Stimulated activated CD8-positive, alpha-beta memory T cell treated with anti-CD3 and anti-CD28 coated beads, Interleukin-15, amount 100 ng/mL, for 24 hours (primary cell): ENCODE measurements at places on chromosomes 13 and 19.

DNA sequence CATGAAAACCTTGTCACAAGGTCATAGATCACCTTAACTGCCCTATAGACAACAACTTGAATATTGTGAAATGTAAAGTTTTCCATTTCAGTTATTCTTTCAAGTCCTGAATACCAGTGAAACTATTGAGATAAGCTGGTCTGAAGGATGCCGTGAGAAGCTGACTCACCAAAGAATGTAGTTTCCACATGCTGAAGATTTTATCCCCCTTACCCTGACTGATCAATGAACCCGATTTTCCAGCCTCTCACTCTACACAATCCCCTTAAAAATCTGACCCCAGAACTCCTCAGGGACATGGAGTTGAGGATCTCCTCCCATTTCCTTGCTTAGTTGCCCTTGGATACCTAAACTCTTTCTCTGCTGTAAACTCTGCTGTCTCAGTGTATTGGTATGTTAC is 67.5 kb downstream of the POSTN start:
- DNase-seq, result no peak

GRCh38 chr19:31894451-31894850 is 451.0 kb upstream of the ZNF507 start:
- no peak for DNase-seq

GRCh38 chr13:43573802-43574514 is 212.8 kb downstream of the ENOX1 start:
- no peak for DNase-seq

GRCh38 chr13:108407495-108407894 is 138.0 kb downstream of the TNFSF13B start:
- no peak for DNase-seq

GRCh38 chr13:25872481-25873241 is 179.2 kb downstream of the SHISA2 start:
- no peak for DNase-seq

DNA sequence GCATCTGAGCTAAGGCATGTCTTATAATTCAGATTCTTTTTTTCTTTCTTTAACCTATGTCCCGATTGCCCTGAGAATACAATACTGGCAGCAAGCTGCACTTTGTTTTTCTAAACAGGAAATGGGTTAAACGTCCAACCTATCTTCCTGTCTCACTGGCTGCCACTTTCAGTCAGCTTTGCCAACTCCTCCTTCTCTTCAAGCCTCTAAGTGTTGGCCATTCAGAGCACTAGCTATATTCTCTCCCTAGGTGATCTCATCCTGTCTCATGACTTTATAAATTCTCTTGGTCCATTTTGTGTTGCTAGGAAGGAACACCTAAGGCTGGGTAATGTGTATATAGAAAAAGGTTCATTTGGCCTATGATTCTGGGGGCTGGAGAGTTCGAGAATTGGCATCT is 109.5 kb upstream of the TSC22D1 start:
- DNase-seq, result no peak

GRCh38 chr13:112651311-112651710 is 38.5 kb upstream of the ATP11A start:
- no peak for DNase-seq

GRCh38 chr19:33469171-33470039 is 52.2 kb downstream of the PEPD start:
- DNase-seq, result no peak

DNA sequence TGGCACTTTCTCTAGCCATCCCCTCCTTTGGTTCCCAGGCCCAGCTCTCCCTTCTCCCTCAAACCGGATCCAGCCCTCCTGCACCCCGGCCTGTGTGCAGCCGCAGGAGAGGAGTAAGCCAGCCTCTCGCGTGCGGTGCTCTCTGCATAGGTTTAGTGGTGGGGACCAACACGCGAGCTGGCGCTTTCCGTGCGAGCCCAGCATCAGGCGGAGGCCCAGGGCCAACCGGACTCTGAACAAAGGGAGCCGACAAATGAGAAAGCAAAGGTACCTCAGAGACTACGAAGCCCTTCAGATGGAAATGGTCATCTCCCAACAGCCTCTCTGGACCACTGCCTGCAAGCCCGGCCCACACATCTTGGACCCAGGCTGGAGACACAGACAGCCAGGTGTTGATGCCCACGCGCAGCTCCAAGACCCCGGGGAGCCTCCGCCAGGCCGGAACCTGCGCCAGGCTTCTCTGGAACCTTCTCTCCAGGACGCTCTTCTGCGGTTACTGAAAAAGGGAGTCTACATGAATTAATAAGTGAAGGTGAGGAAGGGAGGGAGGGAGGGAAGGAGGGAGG is 16.5 kb upstream of the LATS2 start:
- no peak for DNase-seq

DNA sequence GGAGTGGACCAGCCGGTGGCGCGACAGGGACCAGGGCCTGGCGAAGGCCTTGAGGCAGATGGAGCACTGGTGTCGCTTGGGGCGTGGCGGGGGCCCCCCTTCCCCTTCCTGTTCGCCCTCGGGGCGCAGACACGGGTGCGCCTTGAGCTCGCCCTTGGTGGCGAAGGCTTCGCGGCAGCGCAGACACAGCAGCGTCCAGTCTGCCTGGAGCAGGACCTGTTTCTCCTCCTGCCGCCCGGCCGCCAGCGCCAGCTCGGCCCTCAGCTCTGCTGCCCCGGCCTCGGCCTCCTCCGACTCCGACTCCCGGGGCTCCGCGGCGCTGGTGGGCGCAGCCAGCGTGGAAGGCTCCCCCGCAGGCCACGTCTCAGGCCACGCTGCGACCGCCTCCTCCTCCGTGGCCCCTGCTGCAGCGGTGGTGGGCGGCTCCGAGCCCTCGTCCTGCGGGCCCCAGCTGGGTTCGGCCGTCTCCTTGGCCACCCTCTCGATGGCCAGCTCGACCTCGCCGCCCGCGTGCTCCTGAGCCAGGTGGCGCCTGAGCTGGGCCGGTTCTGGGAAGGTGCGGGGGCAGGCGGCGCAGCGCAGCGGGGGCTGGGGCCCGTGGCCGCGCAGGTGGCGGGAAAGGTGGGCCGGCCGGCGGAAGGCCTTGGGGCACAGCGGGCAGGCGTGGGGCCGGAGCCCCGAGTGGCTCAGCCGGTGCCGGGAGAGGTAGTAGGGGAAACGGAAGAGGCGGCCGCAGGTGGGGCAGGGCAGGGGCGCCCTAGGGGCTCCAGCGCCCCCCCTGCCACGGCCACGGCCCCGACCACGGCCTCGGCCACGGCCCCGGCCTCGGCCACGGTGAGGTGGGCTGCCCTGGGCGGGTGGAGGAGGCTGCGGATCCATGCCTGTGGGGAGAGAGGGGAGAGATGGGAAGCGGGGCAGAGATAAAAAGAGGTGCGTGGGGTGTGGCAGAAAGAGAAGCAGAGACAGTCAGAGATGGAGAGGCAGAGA is 1.6 kb downstream of the ZNF579 start:
- DNase-seq, result no peak

GRCh38 chr13:47632311-47632710 is 368.8 kb downstream of the SUCLA2 start:
- no peak for DNase-seq

DNA sequence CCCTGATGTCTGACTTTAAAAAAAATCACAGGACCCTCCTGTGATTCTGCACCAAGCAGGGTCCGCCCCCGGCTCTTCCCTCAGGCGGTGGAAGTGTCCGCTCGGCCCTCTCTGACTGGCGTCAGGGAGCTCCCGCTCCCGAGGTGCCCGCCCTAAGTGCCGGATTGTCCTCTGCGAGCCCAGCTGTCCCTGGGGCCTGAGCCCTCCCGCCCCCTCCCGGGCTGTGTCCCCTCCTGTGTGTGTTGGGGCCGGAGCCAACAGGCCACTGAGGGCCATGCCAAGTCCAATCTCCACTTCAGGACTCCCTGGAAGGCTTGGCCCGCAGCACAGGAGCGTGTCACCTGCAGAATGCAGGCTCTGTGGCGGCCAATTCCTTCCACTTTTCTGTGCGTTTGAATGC is 25.4 kb downstream of the MAP2K2 start:
- DNase-seq, result no peak

- no peak for DNase-seq
Observed at GRCh38 chr13:59112221-59112718, 1051.5 kb downstream of the DIAPH3 start.

DNA sequence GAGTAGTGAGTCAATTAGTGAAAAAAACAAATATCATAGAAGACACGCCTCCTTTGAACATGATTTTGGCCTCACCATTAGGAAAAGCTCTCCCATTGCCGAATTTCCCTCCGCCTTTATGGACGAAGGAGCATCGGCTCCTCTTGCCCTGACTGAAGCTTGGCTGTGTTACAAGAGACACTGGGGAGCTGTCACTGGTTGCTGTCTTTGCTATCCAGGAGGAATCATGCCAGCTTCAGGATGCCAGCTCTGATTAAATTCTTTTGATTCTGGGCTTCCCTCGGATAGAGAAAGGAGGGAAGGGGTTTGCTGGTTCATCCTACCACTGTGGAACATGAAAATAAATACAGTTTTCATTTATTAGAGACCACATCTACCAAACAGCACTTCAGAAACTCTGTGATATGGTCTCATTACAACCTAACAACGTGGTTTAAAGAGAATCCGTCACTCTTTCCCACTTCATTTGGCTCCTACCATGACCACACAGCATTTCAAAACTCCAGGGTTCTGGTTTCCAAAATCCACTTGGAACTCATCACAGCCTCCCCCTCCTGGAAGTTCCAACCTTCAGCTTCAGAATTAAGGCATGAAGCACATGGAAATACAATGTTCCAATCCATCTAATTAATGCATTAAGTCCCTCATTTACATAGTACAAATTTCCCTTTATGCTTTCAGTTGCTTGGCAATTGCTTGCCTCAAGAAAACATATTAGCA is 446.0 kb downstream of the EFNB2 start:
- no peak for DNase-seq

DNA sequence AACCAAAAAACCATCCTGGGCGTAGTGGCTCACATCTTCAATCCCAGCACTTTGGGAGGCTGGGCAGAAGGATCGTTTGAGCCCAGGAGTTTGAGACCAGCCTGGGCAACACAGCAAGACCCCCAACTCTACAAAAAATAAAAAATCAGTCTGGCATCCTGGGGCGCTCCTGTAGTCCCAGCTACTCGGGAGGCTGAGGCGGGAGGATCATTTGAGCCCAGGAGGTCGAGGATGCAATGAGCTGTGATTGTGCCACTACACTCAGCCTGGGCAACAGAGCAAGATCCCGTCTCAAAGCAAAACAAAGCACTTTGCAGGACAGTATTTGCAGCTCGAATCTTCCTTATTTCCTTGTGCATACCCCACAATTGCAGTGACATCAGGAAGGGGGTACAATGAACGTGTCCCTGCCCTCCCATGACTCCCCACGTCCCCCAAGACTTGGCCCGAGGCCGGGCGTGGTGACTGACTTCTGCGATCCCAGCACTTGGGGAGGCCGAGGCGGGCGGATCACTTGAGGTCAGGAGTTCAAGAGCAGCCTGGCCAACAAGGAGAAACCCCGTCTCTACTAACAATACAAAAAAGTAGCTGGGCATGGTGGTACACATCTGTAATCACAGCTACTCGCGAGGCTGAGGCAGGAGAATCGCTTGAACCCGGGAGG is 870 bp downstream of the NDUFB7 start:
- DNase-seq, result no peak

DNA sequence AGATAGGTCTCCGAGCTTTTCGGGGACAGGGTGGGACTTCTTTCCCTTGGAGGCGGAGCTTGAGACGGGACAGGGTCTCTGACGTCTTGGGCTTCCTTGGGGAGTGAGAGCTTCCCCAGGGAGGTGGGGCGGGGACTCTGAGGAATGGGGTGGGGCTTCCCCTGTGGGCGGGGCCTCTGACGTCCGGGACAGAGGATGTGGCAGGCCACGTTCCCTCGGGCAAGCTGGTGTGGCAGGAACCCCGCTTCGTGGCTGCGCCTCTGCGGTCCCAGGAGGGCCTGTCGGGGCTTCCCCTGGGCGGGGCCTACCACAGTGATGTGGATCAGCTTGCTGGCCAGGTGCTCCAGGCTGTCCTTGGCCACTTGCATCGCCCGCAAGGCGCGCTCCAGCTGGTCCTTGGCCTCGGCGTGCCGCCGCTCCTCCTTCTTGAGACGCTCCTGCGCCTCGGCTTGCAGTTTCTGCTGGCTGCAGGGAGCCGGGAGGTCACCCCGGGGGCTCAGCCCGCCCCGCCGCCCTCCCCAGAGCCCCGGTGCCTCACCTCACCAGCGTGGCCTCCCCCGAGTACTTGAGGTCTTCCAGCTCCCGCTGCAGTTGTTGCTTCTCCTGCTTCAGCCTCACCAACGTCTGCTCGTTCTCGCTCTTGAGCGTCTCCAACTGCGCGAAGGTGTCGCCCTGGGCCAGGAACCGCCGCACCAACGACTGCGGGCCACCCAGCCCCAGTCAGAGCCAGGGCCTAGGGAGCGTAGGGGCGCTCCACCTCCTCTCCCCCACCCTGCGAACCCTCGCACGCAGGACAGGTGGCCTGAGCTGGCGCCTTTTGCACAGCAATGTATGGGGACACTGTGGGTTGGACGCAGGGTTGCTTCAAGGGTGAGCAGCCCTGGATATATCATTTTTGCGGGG is 3.3 kb upstream of the RGL3 start:
- DNase-seq, result peak; percentile 39

DNA sequence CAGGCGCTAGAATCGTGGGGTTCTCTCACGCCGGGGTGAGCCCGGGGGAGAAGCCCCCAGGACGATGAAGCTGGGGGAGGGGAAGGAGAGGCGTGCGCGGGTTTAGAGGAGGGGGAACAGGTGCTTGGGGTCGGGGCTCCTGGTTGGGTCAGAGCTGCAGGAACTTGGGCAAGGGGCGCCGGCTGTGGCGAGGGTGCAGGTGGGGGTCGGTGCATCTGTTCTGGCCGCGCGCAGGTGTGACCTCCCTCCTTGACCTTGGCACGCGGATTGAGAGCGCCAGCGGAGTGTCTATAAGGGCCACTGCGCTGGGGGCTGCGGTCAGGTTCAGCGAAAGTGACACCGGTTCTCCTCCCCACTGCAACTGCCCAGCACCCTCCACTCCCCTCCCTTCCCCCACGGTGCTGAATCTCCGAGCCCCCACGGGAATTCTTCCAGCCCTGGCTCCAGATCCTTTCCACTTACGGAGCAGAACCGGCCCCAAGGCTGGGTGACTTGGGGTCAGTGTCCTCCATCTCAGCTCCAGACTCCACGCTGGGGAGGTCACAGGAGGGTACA is 618 bp downstream of the TMEM38A start:
- no peak for DNase-seq

- DNase-seq, result no peak
Observed at GRCh38 chr13:26679411-26680122, 81.0 kb downstream of the GPR12 start.

DNA sequence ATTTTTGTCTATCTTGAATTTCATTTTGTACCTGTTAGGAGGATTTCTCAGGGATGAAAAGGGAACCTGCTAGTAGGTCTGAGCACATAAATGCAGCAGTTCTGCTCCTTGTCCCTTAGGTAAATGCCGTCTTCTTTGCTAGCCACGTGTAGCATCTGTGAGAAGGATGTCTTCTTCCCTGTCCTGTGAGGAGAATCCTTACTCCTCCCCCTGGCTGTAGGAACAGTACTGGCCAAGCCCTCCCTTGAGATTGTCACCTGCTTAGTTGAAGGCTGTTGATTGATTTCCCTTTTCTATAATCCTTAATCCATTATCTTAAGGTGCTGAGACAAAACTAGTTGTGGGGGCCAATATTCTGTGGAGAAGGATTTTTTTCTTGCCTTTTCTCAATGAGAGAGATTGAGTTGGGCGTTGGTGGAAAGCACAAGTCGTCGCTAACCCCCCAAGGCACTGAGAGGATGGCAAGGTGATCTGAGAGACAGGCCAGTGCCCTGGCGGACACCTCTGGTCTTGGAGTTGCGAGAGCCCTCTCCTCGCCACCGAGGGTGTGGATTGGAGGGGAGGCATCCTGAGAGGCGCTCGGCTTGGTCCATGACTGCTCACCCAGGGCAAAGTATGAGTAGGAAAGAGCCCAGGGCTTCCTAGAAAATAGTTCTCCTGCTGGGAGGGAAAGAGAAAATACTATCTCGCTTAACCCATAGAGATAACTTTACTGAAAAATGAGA is 216.7 kb downstream of the ATP8A2 start:
- DNase-seq, result no peak

GRCh38 chr13:33611121-33611805 is 206.7 kb upstream of the RFC3 start:
- no peak for DNase-seq
